ENCODE measurements at places on chromosomes 11 and 22.

DNA sequence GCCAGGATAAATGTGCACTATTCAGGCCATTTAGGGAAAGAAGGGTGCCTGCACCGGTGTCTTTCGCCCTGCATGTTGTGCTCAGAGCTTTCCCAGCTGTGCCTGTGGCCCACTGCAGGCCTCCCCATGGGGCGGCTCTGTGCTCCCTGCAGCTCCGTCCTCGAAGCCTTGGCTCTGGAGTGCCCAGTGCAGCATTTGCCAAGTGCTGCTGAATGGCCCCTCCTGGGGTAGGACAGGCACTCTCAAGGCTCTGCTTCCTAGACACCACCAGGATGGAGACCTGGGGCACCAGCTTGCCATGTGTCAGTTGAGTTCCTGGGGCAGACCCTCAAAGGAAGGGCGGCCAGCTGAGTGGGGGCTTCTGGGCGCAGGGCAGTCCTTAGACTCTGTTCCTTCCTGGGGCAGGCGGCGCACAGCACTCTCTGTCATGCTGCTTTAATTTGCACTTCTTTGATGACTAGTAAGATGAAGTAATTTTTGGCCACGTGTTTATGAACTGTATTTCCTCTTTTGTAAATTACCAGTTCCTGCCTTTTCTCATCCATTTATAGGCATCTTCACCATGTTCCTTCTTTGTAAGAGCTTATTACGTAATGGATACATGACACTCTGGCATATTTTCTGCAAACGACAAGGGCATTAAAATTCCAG lies 32.1 kb upstream of the GNB1L start:
- no peak for DNase-seq

GRCh38 chr11:110356762-110357671 lies 60.6 kb upstream of the RDX start:
- DNase-seq: no peak

DNA sequence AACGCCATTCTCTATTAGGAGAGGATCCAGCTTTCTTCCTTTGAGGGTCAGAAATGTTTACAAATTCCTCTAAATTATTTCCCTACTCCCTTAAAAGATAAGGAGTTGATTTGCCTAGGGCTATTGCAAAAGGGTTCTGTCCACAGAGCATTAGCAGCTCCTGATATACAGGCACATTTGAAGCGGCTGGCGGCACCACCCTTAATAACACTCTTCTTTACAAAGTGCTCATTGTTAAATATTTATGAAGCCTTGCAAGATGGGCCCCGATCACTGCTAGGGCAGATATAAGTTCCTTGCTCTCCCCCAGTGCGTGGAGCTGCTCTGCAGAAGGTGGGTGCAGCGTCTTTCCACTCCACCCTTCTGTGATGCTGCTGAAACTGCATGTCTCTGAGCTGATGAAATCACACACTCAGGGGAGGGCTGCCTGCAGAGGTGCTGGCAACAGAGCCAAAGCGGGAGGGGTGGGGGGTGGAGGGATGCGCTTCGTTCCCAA lies 116.7 kb upstream of the NTM start:
- DNase-seq: no peak

DNA sequence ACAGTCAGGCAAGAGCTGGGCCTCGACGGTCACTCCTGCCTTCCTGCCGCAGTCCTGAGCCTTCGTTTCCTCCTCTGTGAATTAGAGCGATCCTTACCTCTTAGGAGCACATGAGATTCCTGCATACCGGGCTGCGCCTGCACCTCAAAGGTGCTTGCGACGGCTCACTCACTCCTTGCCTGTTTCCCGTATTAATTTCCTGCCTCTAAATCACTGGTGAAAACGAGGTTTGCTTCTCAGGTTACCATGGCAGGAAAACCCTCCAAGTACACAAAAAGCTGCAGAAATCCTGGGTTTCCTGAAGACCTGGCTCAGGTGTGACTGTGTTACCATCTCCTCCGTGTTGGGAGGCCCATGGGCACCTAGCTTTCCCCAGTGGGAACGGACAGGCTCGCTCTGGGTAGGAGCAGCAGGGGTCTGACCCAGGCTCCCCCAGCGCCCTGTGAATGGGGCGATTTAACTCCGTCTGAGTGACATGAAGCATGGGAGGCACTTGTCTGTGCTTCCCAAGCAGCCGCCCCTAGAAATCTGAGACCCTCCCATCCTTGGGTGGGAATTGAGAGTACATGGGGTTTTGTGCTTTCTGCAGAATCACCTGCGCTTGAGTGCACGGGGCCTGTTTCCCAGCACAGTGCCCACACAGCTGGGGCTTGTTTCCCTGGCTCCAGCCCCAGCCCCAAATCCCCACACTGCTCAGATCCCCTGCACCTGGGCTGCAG lies 64.8 kb downstream of the PHF21B start:
- no peak for DNase-seq

GRCh38 chr11:106400949-106401570 lies 323.6 kb downstream of the AASDHPPT start:
- DNase-seq: no peak

- DNase-seq: no peak
Measured at GRCh38 chr22:31107894-31108218, 488 bp upstream of the SELENOM start.

- DNase-seq: no peak
Measured at GRCh38 chr11:1126935-1127663, 30.7 kb upstream of the MUC5AC start.

DNA sequence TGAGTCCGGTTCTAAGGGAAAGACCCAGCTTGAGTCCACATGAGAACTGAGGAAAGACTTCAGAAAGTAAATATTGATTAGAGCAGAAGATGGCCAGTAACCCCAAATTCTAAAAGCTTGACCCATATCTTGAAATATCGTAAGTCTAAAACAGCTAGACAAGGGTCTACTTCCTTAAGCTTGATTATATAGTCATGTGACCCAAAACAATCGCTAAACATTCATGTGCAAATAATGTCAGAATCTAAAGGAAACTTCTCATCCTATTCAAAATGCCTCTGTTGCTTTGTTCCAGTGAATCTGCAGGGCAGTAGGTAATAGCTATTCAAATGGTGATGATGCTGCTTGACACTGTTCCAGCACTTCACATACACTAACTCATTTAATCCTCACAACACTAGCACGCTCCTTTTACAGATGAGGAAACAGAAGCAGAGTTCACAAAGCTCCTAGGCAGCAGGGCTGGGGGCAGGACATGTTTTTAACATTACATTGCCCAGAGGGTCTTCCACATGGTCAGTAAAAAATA lies 52.6 kb downstream of the TCF20 start:
- no peak for DNase-seq

DNA sequence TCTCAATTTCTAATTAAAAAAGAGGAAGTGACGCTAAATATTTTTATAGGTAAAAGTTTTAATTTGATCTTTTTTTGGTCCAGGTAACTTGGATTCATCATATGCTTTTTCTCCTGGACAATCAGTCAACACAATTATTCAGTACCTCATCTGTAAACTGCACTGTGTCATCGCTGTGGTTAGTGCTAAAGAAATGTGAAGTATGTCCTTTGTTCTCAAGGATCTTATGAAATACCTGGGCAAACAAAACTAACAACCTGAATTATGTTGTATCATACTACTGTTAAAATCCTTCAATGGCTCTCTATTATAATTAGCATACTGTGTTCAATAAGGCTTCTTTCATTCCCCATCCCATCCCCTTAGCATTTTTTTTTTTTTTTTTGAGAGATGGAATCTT lies 19.9 kb upstream of the SCN3B start:
- DNase-seq: no peak

- DNase-seq: no peak
Measured at GRCh38 chr11:32311346-32312065, 123.8 kb downstream of the WT1 start.

- no peak for DNase-seq
Measured at GRCh38 chr11:17978553-17979287, 34.1 kb downstream of the SERGEF start.

DNA sequence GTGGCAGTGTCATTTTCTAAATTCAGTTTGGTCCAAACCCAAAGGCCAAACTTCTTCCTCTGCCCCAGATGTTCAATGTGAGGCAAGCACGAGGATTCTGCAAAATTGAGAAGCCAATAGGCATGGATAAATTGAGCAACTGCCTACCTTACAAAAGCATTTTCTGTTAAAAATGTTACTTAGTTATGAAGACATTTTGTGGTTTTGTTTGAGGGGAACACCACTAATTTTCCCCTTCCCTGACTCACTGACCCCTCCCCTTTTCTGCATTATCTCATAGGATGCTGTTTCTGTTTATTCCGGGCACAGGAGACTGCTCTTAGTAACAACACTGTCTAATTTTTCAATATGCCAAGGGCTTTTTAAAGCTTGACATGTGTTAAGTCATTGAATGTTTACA lies 462.8 kb downstream of the INSC start:
- DNase-seq: no peak

DNA sequence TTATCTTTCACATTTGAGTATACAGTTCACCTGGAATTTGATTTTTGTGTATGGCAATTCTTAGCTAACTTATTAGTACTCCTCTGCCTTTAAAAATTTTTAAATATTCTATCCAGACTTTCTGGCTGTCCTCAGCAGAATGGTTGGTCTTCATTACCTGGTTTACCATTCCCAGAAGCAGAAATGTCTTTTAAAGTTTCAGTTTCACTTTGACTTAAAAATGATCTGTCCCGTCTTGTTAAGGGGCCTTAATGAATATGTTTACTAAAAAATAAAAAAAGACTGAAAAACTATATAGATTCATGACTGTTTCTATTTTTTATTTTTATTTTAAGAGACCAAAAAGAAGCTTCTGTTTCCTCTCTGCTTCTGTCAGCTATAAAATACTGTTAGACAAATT lies 70.5 kb upstream of the TNRC6B start:
- DNase-seq: no peak

DNA sequence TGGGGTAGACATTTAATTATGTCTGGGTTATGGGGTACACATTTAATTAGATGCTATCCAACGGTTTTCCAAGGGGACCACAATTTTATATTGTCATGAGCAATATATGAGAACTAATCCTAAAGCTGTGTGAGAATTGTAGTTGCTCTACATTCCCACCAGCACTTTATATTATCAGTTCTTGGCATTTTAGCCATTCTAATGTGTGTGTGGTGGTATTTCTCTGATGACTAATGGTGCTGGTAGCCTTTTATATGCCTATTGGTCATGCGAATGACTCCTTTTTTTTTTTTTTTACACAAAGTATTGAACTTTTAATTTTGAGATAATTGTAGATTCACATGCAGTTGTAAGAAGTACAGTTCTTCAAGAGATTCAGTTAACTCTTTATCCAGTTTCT lies 26.2 kb downstream of the TMEM135 start:
- DNase-seq: no peak

GRCh38 chr22:17637490-17638181 lies 921 bp upstream of the BCL2L13 start:
- no peak for DNase-seq

DNA sequence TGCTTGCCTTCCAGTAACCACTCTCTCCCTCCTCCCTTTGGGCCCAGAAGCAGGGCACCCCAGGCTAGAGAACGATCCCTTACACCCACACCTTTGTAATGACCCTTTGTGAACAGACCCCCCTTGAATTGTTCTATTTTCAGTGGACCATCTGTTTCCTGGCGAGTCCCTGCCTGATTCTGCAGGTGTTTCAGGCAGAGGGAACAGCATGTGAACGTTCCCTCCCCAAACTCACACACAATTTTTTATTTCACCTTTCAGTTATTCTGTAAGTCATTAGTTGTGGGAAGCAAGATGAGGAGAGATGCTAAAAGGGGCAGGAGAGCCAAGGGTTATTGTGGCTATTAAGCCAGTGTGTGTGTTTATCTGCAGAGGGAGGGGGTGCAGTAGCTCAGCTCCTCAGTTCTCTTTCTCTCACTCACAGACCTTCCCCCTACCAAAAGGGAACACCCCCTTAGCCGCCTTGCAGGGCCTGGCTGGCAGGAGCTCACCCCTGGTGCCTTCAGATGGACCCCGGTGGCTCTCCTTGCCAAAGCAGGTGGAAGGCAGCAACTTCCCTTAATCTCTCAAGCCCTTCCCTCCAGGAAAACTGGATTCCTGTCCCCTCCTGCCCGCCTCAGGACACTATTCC lies 64.8 kb upstream of the SPON1 start:
- DNase-seq: no peak

GRCh38 chr11:8080674-8081590 lies at the start of gene TUB:
Gene TUB (plus strand): TSS chr11:8081211. CDS start chr11:8081511, 300 bp downstream.
- no peak for DNase-seq

DNA sequence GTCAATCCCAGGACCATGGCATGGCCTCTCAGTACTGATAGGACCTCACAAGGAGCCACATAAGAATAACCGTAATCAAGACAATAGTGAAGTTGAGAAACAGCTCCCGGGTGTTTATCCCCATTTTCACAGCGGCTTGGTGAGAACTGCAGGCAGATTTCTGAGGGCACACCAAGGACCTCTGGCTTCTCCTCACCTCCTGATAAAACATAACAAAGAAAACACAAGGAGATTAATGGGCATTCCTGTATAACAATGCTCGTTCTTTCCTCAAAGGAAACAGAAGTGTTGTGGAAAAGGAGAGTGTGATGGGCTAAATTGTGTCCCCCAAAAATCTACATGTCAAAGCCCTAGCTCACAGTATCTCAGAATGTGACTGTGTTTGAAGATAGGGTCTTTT lies 4.0 kb downstream of the SLN start:
- no peak for DNase-seq

DNA sequence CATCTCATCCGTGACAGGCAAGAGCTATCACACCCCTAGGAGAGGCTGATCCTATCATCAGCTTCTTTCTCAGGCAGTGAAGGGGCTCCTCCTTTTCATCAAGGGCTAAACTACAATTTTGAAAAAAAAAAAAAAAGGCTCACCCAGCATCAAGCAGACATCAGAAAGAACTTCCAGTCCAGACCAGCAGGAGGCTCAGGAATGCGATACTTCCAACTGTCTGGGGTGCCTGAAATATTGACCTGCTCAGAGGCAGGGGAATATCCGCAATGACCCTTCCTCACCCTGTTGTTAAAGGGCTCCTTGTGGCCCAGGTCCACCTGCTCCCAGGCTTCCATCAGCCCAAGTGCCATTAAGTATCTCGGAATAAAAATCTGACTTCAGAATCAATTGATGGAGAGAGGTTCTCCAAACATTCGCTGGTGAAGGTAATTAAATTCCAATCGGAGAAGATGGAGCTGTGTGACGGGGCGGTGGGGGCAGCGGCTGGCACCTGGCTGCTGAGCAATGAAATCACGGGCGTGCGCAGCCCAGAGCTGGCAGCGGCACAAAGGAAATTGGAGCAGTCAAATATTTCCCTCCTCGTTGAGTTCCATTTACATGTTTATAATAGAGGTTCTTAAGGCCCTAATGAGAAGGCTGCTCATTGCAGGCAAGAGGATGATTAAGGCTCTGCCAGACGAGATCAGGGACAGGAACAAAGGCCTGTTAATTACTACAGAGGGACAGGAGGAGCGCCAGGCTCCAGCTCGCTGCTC lies 69.0 kb upstream of the THY1 start:
- DNase-seq: no peak

All from activated T-helper 1 cell treated with Interleukin-2 at 50 U/mL for 16 hours (primary cell).